ENCODE measurements at places on chromosomes 5 and 9. TPM values are rescaled to one million over a fixed set of nuclear protein-coding genes. Genes with fewer than 3 reads are reported as not detected.

The ARHGAP26 gene
- 14.4 TPM for polyA plus RNA-seq

The PDE4D gene
- polyA plus RNA-seq, result 19.7 TPM

The ANXA1 gene
- polyA plus RNA-seq, result 32.1 TPM

The TPPP gene
- 4.2 TPM for polyA plus RNA-seq

The DMRT3 gene
- polyA plus RNA-seq, result 2.6 TPM

The PCDHGA6 gene
- polyA plus RNA-seq, result 8.5 TPM

The POU4F3 gene
- polyA plus RNA-seq, result 0.06 TPM

The PDE6A gene
- 0.28 TPM for polyA plus RNA-seq

The TCOF1 gene
- polyA plus RNA-seq, result 39.1 TPM

The GMCL2 gene
- not detected for polyA plus RNA-seq

The GPR151 gene
- not detected for polyA plus RNA-seq

The F2RL2 gene
- 0.77 TPM for polyA plus RNA-seq

The GHR gene
- polyA plus RNA-seq, result 20.0 TPM

The PCDHGC3 gene
- 92.5 TPM for polyA plus RNA-seq

The PTPRD gene
- 106 TPM for polyA plus RNA-seq

The PCDHGA8 gene
- polyA plus RNA-seq, result 0.78 TPM

The FSD1L gene
- polyA plus RNA-seq, result 8.0 TPM

The ARPC5L gene
- 38.8 TPM for polyA plus RNA-seq

The NEUROG1 gene
- polyA plus RNA-seq, result not detected

The TMEM215 gene
- 0.15 TPM for polyA plus RNA-seq

The THBS4 gene
- polyA plus RNA-seq, result 19.8 TPM

The OR1L4 gene
- not detected for polyA plus RNA-seq

The CYSTM1 gene
- 72.4 TPM for polyA plus RNA-seq

The TPD52L3 gene
- polyA plus RNA-seq, result not detected

The SOHLH1 gene
- polyA plus RNA-seq, result not detected

The ZNF367 gene
- polyA plus RNA-seq, result 9.2 TPM

The PDZD2 gene
- polyA plus RNA-seq, result 21.4 TPM

The ZBTB43 gene
- 14.3 TPM for polyA plus RNA-seq

The CDH18 gene
- 0.64 TPM for polyA plus RNA-seq

The ECSCR gene
- 30.4 TPM for polyA plus RNA-seq

The ORM2 gene
- not detected for polyA plus RNA-seq

The LCN15 gene
- 0.06 TPM for polyA plus RNA-seq

The INVS gene
- 15.5 TPM for polyA plus RNA-seq

The AGXT2 gene
- 60.3 TPM for polyA plus RNA-seq

The CCL28 gene
- 2.7 TPM for polyA plus RNA-seq

The DMRT2 gene
- polyA plus RNA-seq, result 2.2 TPM

The SAPCD2 gene
- polyA plus RNA-seq, result 10.4 TPM

The TAF7 gene
- 137 TPM for polyA plus RNA-seq

The PITX1 gene
- not detected for polyA plus RNA-seq

The RAB14 gene
- polyA plus RNA-seq, result 95.3 TPM

The SLCO4C1 gene
- 21.1 TPM for polyA plus RNA-seq

The NR6A1 gene
- polyA plus RNA-seq, result 1.6 TPM

The TSLP gene
- 0.17 TPM for polyA plus RNA-seq

The ROR2 gene
- polyA plus RNA-seq, result 16.4 TPM

The NR5A1 gene
- polyA plus RNA-seq, result 0.19 TPM

The CA9 gene
- 0.57 TPM for polyA plus RNA-seq

The CDKN2B gene
- polyA plus RNA-seq, result 0.38 TPM

The LIX1 gene
- polyA plus RNA-seq, result 4.7 TPM

The GRM6 gene
- 2.1 TPM for polyA plus RNA-seq

The SPATA31D4 gene
- polyA plus RNA-seq, result not detected

The PCDHB5 gene
- polyA plus RNA-seq, result 9.5 TPM

The PCSK5 gene
- polyA plus RNA-seq, result 13.4 TPM

The GAPT gene
- polyA plus RNA-seq, result 1.7 TPM
